ENCODE measurements at places on chromosomes 13 and 19. TPM values are rescaled to one million over a fixed set of nuclear protein-coding genes. Genes with fewer than 3 reads are reported as not detected.

DNA sequence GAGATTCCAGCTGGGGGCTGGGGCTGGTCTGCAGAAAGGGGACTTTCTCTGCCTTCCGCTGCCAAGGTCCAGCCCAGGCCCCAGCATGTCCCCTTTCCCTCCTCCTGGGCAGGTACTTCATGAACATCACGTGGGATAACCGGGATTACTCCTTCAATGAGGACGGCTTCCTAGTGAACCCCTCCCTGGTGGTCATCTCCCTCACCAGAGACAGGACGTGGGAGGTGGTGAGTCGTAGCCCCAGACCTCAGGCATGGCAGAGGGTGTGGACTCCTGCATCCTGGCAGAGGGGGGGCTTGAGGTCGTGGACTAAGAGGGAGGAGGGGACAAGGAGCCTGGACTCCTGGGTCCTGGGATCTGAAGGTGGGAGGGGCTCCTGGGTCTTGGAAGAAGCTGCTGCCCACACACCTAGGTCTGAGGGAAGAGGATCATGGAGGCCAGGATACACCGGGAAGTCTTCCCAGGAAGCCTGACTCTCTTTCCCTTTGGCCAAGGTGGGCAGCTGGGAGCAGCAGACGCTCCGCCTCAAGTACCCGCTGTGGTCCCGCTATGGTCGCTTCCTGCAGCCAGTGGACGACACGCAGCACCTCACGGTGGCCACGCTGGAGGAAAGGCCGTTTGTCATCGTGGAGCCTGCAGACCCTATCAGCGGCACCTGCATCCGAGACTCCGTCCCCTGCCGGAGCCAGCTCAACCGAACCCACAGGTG is 20.6 kb downstream of the GRIN2D start:
- DNase-seq: no peak

DNA sequence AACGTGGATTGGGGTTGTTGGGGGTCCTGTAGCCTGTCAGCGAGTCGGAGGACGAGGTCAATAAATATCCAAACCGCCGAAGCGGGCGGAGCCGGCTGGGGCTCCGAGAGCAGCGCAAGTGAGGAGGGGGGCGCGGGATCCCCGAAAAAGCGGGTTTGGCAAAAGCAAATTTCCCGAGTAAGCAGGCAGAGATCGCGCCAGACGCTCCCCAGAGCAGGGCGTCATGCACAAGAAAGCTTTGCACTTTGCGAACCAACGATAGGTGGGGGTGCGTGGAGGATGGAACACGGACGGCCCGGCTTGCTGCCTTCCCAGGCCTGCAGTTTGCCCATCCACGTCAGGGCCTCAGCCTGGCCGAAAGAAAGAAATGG is 754 bp upstream of the SIX5 start:
- DNase-seq: peak; percentile 73

- DNase-seq: no peak
Observed at GRCh38 chr13:41812851-41813250, 148.1 kb downstream of the VWA8 start.

DNA sequence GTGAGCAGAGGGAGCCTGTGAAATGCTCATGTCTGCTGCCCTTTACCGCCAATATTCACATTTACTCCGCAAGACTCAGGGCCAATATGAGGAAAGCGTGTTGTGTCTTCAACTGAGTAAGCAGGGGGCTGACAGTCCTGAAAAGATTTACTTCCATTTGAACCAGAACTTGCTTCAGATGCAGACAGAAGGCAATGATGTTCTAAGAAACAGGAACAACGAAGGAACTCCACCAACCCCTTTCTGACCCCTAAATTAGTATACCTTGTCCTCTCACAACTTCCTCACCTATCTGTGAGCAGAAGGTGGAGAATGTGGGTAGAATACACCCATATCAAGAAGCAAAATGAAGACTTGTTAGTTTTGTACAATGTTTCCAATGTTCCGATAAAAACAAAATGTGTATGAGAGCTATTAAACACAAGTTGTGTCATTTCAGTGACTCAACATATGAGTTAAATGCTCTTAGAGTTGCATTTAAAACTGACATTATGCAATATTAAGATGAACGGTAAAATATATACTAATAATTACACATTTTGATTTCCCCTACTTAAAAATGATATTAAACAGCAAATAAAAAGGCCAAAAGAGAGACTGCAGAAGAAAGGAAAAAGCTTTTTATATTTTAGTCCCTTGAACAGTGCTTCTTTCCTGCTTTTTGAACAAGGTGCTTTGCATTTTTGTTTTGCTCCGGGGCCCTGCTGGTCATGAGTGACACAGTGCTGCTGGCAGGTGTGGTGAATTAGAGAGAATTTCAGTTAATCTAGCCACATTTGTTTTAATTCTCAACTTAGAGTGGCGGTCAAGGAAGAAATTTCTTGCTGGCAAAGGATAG is 16.0 kb downstream of the TMEM272 start:
- DNase-seq: no peak

DNA sequence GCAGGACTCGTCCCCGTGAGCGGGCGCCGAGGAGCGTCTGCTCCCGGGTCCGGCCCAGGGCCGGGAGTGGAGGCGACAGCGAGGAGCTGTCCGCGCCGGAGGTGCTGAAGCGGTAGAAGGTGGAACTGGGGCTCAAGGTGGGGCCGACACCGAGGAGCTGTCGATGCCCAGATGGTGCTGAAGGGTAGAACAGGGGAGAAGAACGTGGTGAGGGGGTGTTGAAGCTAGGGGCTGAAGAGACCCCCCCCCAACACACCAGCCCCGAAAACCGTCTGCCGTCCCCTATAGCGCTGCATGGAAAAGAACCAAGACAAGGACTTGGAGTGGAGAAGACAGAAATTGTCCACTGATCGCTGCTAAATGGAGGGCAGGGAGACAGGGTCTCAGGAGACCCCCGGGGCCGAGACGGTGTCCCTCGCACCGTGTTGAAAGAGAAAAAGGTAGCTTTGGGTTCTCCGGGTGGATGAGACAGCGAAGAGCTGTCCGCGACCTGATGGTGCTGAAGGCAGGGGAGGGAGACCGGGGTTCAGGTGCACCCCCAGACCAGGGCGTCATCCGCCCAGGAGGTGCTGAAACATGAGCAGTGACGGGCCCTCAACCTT is 7.1 kb upstream of the PDE4C start:
- DNase-seq: peak; percentile 77

GRCh38 chr13:46683676-46684260 is 113.2 kb downstream of the ESD start:
- DNase-seq: no peak

- DNase-seq: peak; percentile 71
Observed at GRCh38 chr19:45171211-45171623, 6.8 kb downstream of the TRAPPC6A start.

DNA sequence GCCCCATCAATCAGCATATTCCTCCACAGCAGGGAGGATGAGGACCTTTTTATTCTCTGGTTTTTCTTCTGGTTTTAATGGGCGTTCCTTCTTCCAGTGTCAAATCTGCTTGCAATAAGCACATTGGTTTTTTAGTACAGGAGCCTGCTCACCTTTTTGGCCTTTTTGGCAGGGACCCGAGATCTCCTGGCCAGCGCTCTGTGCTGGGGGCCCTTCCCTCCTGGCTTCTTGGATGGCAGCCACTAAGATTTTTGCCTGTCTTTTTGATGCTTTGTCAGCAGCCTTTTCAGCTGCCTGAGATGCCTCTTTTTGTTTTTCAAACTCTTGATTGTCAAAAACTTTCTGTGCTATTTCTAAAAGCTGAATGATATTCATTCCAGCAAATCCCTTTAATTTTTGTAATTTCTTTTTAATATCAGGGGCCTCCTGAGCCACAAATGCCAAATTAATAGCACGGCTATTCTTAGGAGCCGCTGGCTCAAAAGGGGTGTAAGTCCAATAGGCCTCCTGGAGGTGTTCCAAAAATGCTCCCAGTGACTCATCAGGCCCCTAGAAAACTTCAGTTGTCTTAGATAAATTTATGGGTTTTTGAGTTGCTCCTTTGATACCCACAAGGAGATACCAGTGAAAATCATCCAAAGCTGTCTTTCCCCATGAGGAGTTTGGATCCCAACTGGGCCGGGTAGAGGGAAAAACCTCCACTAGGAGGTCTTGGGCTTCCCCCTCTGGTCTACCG is 73.0 kb downstream of the ZNF100 start:
- DNase-seq: no peak

GRCh38 chr19:5627395-5627904 is 4.6 kb downstream of the SAFB start:
- peak; percentile 78 for DNase-seq

GRCh38 chr19:35862528-35862927 is 5.8 kb downstream of the KIRREL2 start:
- no peak for DNase-seq

DNA sequence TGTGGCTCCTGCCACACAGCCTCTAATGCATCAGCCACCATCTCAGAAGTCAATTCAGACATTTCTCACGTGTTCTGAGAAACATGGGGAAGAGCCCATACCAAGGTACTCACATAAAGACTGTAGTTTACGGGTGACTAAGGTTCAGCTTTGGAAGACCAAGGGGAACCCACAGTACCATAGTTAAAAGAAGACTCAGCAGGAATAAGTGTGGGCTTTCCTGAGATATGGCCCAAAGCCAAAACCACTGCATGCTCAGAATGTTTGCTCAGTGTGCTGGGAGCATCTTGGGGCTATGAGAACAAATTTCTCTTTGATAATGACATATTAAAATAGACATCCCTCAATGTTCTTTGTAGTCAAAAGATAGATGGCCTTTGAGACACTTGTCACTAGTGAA is 283.8 kb downstream of the DCT start:
- DNase-seq: no peak

GRCh38 chr19:43690890-43691289 is 20.9 kb upstream of the PLAUR start:
- no peak for DNase-seq

DNA sequence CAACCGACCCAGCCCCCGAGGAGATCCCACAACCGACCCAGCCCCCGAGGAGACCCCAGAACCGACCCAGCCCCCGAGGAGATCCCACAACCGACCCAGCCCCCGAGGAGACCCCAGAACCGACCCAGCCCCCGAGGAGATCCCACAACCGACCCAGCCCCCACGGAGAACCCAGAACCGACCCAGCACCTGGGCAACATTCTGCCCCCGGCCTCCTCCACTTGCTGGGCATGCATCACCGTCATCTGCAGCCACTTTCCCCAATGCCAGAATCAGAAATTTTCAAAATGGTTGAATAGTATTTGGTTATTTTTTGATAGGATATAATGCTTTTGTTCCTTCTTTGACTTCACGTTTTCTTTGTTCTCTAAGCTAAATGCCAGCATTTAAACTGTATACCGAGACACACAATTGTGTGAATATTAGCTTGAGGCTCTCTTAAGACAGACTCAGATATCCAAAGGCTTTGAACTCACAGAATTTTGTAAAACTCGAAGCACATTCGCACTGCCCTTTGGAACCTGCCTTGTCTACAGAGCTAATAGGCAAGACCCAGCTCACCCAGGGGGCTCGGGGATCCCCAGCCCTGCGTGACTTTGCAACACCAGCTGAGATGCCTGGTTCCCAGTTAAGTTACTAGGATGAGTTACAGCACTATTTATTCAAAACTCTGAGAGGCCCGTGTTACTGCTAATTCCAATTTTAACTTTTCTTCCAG is 15.5 kb upstream of the RASA3 start:
- DNase-seq: no peak

The ZSWIM9 gene
- total RNA-seq: 7.4 TPM

The VSIG10L gene
- total RNA-seq: 4.5 TPM

The HIF3A gene
- not detected for total RNA-seq

The LILRA1 gene
- total RNA-seq: not detected

The ZNF8 gene
- total RNA-seq: 4.5 TPM

All from activated CD4-positive, alpha-beta T cell treated with anti-CD3 and anti-CD28 coated beads for 36 hours (primary cell).